ENCODE measurements at places on chromosomes 7 and 10.
A peak's percentile ranks its signal among the peaks of the same experiment; 100 is the strongest.

DNA sequence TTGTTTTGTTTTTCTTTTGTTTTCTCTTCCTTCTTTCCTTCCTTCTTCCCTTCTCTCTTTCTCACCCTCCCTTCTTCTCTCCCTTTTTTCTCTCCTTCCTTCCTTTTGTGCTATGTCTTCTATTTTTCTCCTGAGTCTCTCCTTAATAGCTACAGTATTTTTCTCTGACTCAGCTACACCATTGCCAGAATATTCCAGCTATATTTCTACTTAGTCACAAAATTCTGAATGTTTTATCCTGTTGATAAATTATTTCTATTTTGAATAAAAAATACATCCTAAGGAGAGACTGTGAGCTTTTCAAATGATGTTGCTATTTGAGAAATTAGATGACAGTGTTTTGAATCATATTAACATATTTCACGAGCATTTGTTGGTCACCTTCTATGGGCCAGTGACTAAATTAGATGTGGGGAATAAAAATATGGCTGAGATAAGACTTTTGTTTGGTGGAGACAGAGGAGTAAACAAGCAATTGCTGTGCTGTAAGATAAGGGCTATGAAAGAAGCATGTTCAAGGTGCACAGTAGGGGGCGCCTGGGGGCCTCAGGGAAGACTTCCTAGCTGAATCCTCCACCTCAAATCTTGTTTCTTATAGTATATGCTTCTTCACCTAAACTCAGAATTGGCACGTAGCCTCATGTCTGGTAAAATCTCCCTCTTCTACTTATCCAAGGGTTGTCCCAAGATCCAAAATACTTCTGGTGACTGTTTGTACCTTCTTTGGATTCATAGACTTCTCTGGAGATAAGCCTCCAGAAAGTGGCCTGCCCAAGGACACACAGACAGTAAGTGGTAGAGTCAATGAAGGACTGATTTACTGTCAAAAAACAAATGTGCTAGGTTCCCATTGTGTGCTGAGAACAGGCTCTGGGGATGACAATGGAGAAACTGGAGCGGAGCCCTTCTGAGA, 115.5 kb upstream of the CREB5 start:
- H3K27ac ChIP-seq, result no peak overlapping the region
- peaks cover 2% of the 10 kb centered on the region for H3K27me3 ChIP-seq
- H3K36me3 ChIP-seq, result no peaks in the 10 kb centered on the region

GRCh38 chr10:125417605-125418004, 257.2 kb upstream of the CTBP2 start:
- H3K4me3 ChIP-seq, result no peak overlapping the region
- H3K27me3 ChIP-seq, result peaks cover 7% of the 10 kb centered on the region
- no peaks in the 10 kb centered on the region for H3K4me1 ChIP-seq
- H3K36me3 ChIP-seq, result no peaks in the 10 kb centered on the region
- no peak for DNase-seq

DNA sequence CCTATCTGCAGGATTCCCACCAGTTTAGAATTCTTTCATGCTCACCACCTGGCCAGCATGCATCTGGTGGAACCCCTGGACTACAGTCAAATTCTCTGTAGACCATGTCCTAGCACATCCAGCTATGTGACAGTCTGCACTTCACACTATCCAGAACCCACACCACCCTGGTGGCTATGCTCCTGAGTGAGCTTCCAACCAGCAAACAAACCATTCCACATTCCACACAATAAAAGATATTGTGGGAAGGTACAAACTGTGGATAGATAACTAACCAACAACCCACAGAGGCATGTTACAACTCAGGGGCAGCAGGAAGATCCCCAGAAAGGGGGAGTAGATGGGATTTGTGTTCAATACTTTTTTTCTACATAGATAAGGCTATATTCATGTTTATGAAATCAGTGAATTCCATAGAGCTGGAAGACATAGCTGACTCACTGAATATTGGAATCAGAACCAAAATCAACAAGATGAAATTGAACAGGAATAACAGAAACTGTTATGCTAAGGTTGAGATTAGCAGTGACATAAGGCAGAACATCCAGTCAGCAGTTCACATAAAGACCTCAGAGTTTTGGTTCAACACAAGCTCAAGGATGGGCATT, 72.5 kb downstream of the LRRC17 start:
- peak overlapping the region; percentile 66 for H3K27ac ChIP-seq
- no peaks in the 10 kb centered on the region for H3K36me3 ChIP-seq
- DNase-seq, result no peak
- H3K4me1 ChIP-seq, result no peaks in the 10 kb centered on the region
- H3K27me3 ChIP-seq, result no peaks in the 10 kb centered on the region

- no peak overlapping the region for H3K27ac ChIP-seq
- H3K4me3 ChIP-seq, result no peak overlapping the region
- H3K36me3 ChIP-seq, result no peaks in the 10 kb centered on the region
- DNase-seq, result no peak
These were observed 20.9 kb upstream of the JAKMIP3 start for GRCh38 chr10:132044803-132045202.

DNA sequence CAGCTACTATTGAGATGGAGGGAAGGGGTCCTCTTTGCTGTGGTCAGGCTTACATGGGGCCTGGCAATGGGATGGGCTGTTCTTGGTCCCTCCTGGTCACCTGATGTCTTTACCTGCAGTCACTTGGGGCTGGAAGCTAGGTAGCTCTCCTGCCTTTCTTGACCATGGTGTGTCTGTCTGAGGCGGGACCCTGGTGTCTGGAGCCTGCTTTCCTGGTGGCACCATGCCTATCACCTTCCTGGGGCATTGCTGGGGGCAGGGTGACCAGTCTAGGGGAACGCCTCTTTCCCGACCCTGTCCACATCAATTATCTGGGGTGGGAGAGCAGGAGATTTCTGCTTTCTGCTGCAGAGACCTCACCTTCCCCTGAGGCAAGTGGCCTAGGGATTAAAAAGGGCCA, 55.6 kb downstream of the ARHGAP22 start:
- no peak for DNase-seq
- H3K4me1 ChIP-seq, result no peaks in the 10 kb centered on the region
- H3K27me3 ChIP-seq, result no peaks in the 10 kb centered on the region
- H3K4me3 ChIP-seq, result no peak overlapping the region
- no peak overlapping the region for H3K27ac ChIP-seq

GRCh38 chr10:133451346-133451745, 2.4 kb upstream of the SCART1 start:
- H3K36me3 ChIP-seq, result no peaks in the 10 kb centered on the region
- H3K4me3 ChIP-seq, result no peak overlapping the region
- H3K4me1 ChIP-seq, result no peaks in the 10 kb centered on the region
- H3K27ac ChIP-seq, result no peak overlapping the region
- H3K27me3 ChIP-seq, result no peaks in the 10 kb centered on the region
- no peak for DNase-seq

DNA sequence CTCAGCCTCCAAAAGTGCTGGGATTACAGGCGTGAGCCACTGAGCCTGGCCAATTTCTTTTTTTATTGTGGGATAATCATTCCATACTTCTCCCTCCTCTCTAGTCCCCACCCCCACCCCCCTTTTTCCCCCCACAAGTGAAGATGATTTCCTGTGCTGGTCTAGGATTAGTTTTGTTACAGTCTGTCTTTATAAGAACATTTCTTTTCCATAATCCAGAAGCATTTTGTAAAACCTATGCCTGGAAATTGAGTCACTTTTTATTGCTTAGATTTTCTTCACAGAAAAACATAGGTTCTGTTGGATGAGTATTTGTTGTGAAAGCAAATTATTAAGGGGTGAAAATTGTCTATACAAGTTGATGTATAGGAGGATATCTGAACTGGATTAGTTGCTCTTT, 98.9 kb downstream of the KAT6B start:
- no peaks in the 10 kb centered on the region for H3K27me3 ChIP-seq
- H3K36me3 ChIP-seq, result no peaks in the 10 kb centered on the region
- DNase-seq, result no peak
- H3K4me1 ChIP-seq, result peaks cover 47% of the 10 kb centered on the region

Data from Panc1 (cell line).